ENCODE measurements at places on chromosomes 4 and X.
A peak's percentile ranks its signal among the peaks of the same experiment; 100 is the strongest.

DNA sequence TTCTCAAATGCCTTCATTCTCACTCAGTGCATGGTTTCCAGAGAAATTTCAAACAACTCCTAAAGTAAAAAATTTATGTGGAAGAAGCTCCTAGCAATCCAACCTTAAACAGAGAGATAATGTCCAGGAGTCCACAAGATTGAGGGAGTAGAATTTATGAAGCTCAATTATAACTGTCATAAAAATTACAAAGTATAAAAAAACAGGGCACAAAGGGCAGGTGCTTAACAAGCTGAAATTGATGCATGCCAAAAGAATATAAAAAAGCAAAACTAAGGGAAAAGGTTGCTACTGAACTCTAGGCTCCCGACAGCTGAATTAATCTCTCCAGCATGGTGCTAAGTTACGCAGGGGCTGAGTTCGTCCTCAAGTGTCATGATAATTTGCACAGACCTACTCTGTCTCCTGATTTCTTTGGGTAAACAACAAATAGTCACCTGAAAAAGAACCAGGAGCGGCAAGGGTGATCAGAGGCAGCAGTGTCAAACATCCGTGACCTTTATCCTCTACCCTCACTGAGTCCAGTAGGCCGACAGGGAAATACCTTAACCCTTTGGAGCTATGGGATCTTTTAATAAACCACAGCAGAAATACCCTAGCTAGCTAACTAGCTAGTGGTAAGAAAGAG lies 47.2 kb upstream of the RELL1 start:
- no peak for DNase-seq

- DNase-seq, result no peak
Observed at GRCh38 chrX:80423000-80423399, 2.8 kb downstream of the TENT5D start.

DNA sequence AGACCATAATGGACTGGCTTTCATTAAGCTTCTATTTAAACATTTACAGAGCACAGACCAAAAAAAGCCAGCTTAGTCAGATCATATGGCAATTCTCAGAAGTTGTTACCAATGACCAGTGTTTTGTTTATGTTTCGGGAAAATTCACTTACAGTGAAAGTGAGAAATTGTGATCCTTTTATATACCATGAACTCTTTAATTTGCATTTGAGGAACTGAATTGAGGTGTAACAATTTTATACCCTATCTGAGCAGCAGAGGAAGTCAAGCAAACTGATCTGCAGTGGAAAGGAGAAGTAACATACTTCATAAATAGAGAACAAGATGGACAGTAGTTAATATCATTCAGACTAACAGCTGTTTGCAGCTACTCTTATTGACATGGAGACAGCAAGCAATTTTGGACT lies 97.1 kb downstream of the TMA16 start:
- DNase-seq, result peak; percentile 65

DNA sequence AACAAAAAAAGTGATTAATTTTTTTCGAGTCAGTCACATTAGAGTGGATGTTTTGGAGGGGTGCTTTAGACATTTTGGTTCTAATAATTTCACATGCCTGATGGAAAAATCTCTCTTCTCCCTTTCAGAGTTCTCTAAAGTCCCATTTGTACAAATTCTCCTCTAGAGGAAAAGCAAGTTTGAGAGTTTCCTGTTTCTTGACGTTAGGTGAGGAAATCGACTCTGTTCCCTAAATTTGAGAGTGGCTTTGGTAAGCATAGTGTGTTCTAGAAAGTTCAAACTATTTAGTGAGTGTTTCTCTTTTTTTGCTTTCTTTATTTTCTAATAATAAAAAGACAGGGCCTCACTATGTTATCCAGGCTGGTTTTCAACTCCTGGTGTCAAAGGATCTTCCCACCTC lies 1.6 kb upstream of the ATP6AP2 start:
- no peak for DNase-seq

- no peak for DNase-seq
Observed at GRCh38 chr4:4461850-4462249, 74.9 kb downstream of the NSG1 start.

- DNase-seq, result no peak
Observed at GRCh38 chrX:65925005-65925404, 114.9 kb downstream of the VSIG4 start.

DNA sequence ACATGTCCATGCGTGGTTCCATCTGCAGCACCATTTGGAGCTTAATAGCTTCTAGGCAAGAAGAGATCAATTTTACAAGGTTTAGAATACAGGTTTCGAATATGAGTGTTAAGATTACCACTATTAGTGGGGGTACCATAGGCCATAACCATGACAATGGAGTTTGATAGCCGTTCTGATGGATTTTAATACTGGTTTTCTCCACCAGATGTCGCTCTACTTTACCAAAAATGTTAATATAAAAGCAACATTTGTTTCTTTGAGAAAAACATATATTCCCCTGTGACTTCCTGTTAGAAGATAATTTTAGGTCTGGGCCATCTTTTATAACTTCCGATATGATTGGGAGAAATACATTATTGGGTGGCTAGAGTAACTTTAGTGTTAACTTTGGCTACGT lies 499.7 kb upstream of the POU3F4 start:
- DNase-seq, result peak; percentile 2

DNA sequence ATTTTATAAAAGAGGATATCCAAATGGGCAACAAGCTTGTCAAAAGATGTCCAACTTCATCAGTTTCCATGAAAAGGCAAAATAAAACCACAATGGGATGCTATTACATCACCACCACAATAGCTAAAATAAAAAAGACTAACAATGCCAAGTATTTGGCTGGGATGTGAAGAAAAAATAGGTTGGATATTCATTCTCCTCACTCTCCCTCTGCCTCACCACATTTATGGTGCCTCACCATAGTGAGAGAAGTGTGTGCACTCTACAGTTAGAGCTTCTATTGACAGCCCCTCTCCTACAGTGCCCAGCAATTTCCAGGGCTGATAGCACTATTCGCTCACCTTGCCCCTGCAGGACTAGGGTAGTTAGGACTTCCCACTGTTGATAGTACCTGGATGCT lies 25.5 kb downstream of the VEGFC start:
- DNase-seq, result no peak

DNA sequence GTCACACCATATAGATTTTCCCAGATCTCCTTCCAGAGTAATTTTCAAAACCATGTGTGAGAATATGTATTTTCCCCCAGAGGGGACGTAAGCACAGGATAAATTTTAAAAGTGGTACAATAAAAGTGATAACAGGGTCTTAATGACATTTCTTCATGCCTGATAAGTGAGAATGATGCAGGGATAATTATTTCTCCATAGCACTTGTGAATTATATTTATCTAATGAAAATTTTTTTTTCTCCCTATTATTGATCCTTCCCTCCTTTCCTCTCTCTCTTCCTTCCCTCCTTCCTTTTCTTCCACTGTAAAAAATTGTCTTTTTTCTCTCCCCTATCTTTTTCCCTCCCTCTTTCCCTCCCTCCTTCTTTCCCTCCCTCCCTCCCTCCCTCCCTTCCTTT lies 17.0 kb upstream of the TRPC3 start:
- DNase-seq, result no peak

DNA sequence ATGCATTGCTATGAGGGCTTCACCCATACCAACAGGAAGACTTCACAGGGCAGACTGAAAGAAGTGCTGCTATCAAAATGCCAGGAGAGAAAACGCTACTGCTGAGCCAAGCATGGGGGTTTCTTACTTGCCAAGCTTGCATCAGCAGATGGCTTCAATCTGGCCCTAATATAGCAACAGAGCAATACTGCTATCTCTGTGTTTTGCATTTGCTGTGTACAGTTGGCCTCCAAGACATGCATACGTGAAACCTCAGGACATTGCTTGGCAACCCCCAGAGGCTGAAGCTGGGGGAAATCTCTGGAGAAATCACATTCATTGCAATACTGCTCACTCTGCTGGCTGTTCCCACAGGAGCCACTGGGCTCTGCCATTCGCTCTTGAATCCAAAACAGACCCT lies 127.2 kb upstream of the GPC4 start:
- DNase-seq, result no peak

DNA sequence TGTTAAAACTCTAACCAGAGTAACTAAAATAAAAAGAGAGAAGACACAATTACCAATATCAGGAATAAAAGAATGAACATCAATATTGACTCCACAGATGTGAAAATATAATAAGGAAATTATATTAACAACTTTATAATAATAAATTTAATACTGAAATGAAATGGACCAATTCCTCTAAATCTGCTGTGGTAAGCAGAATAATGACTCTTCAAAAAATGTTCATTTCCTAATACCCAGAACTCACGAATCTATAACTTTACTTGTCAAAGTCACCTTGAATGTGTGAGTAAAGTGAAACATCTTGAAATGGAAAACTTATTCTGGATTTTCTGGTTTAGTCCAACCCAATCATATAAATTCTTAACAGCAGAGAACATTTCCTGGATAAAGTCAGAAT lies 1391.1 kb downstream of the FAM133A start:
- no peak for DNase-seq

DNA sequence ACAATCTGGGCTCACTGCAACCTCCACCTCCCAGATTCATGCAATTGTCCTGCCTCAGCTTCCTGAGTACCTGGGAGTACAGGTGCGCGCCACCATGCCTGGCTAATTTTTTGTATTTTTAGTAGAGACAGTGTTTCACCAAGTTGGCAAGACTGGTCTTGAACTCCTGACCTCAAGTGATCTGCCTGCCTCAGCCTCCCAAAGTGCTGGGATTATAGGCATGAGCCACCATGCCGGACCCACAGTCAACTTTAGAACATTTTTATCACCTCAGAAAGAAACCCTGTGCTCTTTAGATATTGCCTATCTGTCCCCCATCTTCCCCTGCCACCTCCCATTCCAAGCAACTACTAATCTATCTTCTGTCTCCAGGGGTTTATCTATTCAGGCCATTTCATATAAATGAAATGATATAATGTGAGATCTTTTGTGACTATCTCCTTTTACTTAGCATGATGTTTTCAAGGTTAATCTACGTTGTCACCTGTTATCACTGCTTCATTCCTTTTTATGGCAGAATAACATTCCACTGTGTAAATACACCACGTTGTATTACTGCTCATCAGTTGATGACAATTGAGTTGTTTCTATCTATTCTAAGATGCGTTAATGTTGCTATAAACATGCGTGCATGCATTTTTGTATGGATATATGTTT lies 44.3 kb upstream of the GALNT7 start:
- no peak for DNase-seq

GRCh38 chr4:16505267-16505666 lies 279.0 kb upstream of the TAPT1 start:
- DNase-seq, result no peak

GRCh38 chrX:119677654-119677981 lies 15.3 kb downstream of the SEPTIN6 start:
- no peak for DNase-seq

DNA sequence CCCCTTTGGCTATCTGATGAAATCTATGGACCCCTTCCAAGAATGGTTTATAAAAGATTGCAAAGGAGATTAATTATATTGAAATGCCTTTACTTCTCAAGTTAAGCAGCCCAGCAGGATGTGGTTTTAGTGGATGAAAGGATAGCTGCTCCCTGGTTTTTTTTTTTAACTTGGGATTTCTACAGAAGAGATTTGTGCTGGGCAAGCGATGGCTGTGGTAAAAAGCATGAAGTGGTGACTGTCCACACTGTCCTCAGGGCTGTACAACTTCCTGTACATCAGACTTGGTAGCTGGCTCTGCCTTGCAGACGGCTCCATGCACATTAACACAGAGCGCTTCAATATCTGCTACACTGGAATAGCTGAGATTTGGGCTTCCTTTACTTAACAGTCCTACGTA lies 321.7 kb downstream of the DHX15 start:
- no peak for DNase-seq

DNA sequence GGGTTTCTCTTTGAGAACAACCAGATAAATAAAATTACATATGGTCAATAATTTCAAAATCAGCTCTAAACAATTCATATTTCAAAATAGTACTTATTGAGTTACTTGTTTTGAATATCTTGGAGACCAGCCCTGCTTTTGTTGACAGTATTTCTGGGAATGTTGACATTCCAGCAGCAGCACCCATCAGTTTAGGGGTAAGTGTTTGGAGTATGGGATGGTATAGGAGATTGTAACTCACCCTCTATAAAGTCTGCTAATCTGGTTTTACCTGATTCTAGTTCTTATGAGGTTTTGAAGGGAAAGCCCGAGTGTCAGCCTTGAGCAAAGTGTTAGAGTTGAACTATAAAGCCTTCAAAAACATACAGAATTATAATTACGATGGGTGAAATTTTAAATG lies 139.2 kb upstream of the ANKRD50 start:
- DNase-seq, result no peak

DNA sequence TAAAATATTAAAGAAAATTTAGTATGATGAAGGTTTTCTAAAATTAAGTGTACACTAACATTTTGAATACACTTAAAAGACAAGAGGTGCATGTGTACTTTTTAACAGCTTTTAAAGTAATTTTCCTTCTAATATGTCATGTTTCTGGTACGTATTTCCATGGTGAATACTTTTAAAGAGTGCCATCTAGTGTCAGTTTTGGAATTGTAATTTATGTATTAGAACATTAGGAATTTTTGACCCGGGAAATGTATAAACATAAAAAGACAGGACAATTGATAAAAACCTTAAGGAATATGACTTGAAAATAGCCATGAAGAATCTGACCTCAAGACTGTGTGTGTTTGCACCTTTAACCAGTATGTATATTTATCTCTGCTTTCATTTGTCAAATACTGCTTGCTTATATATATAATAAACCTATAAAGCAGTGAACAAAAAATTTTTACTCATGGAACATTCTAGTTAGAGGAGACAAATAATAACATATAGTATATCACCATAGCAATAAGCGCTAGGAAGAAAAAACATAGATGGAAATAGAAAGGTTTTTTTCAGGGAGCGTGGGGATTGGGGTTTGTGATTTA lies 7.2 kb downstream of the GSTCD start:
- peak; percentile 21 for DNase-seq
